ENCODE measurements at places on chromosomes 12 and 14.

GRCh38 chr14:85217412-85217811 lies 312.5 kb upstream of the FLRT2 start:
- no peak for DNase-seq

DNA sequence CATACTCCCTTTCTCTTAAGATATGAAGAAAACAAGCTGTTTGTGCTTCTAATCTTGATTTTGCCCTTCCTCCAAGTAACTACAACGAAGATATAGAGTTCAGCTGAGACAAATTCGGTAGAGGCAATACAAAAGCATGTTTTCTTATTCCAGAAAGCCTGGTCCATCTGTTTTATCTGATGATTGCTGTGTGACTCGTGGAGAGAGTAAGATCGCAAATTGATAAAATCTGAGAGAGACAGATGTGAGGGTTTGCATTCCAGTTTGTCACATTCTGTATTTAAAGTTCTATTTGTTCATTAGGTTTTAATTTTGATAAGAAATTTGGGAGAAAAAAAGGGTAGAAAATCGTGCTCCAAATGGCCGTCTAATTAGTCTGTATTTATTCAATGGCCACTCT lies 192.1 kb downstream of the CPNE8 start:
- no peak for DNase-seq

- DNase-seq = no peak
These were observed 283.2 kb upstream of the TBX3 start for GRCh38 chr12:114967151-114967550.

DNA sequence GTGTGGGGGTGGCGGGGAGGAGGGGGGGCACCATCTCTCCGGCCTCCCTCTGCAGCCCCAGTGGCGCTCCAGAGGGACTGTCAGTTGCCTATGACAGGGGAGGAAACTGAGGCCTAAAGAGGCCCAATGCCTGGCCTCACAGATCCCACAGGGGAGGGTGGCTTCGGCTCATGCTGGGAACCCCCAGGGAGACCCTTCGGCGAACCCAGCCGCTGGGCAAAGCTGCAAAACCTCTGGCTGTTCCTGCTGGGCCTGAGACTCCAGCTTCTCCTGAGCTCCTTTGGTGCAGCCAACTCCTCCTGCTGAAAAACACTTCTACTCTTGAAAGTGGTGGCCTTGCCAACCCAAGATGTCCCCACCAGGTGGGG lies 170.1 kb upstream of the RTL1 start:
- DNase-seq = no peak

- no peak for DNase-seq
These were observed 11.9 kb downstream of the CD9 start for GRCh38 chr12:6212086-6212485.

DNA sequence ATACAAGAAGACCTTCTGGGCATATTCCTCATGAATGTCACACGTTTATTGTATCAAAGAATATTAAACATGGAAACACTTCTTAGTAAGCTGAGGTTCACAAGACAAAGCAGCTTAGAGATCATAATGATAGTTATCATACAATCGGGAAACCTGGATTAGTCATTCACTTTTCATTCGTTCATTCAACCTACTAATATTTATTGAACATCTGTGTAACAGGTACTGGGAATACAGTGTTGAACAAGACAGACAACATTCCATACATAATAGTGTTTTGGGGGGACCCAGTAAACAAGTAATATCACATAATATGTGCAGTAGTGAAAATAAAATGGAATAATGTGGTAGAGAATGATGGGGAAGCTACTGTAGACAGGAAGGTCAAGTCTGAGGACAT lies 100.6 kb upstream of the GRIP1 start:
- no peak for DNase-seq

DNA sequence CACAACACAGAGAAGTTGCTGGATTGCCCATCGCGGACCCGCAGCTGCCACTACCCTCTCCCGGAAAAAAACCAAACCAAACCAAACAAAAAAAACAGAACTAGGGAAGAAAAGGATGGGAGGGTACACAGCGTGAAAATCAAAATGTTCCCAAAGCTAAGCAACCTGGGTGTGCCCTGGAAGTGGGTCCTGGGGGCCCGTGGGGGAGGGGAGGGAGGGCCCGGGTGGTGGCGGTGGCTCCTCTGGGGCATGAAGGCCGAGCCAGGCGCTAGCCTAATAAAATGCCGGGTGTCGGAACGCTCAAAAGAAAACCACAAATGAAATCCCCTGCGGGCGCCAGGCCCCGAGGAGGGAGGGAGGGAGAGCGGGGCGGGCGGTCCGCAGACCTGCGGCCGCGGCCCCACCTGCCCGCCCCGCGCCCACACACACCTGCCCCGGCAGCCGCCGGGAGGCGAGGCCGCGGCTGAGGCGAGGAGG lies 787 bp downstream of the HECTD4 start:
- no peak for DNase-seq

- no peak for DNase-seq
These were observed 42.6 kb downstream of the SOCS2 start for GRCh38 chr12:93614917-93615596.

DNA sequence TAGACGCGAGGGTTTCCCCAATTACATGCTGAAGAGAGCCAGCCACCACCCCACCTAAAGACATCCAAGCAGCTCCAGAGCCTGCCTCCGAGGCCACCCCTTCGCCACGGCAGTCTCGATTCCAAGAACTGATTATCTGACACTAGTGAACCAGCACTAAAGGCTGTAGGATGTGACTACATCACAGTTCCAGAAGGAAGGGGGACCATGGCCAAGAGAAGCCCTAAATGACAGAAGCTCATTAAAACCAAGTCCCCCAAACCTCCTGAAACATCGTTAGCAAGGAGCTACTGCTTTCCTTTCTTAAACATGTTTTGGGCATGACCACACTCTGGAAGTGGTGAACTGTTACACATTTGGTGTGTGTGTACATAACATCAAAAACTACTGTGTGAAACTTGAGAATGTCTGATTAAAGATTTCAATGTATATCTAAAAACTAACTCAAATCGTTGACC lies 88.2 kb downstream of the DUSP16 start:
- DNase-seq = no peak

- DNase-seq = no peak
These were observed 13.6 kb downstream of the EXOC3L4 start for GRCh38 chr14:103107941-103108748.

- no peak for DNase-seq
These were observed 166.5 kb downstream of the ZFP36L1 start for GRCh38 chr14:68626386-68626785.

DNA sequence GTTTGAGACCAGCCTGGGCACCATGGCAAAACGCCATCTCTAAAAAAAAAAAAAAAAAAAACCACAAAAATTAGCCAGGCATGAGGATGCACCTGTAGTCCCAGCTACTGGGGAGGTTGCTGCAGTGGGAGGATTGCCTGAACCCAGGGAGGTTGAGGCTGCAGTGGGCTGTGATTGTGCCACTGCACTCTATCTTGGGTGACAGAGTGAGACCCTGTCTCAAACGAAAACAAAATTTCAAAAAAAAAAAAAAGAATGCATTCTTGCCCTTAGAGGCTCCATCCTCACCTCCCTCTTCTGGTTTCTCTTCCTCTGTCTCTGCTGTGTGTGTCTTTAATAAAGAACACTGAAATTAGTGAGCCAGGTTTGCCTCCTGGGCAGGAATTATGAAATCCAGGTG lies 107.8 kb downstream of the VCPKMT start:
- DNase-seq = no peak

DNA sequence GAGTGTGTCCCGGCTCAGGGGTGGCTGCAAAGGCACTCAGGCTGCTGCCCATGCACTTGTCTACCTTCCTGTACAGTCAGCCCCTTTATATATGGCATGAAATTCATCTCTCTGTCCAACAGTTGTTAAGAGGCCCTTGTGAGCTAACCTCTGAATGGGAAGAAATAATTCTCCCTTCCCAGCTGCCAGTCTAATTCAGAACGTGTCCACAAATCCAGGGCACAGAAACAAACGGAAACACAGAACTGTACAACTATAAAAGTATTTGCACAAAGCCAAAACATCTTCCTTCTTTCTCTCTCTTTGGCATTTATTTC lies 849 bp downstream of the KRT5 start:
- DNase-seq = no peak

DNA sequence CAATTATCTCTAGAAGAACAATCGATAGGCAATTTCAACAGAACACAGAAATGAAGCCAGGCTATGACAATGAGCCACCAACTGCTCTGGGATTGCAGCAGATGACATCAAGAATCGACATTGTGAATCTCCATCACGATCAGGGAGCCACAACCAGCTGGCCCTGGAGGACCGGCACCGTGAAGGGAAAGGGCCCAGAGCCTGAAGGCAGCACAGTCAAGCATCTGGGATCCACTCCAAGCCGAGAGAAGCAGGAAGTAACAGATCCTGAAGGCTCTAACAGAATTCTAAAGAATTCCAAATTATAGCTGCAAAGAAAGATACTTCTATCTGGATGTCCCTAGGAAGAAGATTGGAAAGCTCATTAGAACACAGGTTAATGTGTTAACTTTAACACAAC lies 61.0 kb downstream of the LRRC74A start:
- DNase-seq = no peak

GRCh38 chr12:1592444-1593173 lies 1.8 kb downstream of the FBXL14 start:
- no peak for DNase-seq

DNA sequence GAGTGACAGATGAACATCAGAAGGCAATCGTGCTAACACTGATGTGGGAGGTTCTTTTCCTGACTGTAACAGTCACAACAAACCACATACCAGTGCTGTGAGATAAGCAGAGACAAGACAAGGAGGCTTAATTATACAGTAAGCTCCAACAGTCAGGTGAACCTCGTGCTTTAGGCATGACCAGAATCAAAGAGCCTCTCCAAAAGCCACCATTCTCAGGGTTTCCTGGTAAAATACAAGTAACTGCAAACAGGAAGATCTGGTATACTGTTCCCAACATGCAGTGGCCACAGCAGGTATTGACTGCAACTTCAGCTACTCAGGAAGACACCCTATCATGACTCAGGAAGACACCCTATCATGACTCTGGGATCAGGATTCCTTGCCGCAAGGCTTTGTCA lies 47.3 kb upstream of the GTF2A1 start:
- no peak for DNase-seq

GRCh38 chr14:80930836-80931389 lies 10.6 kb downstream of the CEP128 start:
- DNase-seq = no peak

- no peak for DNase-seq
These were observed at the start of gene KRT83 for GRCh38 chr12:52320784-52321400. Gene KRT83, minus strand, starts transcription at chr12:52321398. Its CDS starts 63 bp downstream, at chr12:52321335.

- no peak for DNase-seq
These were observed 43.2 kb downstream of the SLC5A8 start for GRCh38 chr12:101166866-101167265.

Measured in stimulated activated CD4-positive, alpha-beta T cell treated with anti-CD3 and anti-CD28 coated beads, Interleukin-1b, Interleukin-23, amount 100 ng/mL, for 1 hour (primary cell).